ENCODE measurements at places on chromosomes 2 and 18.

GRCh38 chr2:42050010-42050702, 2.3 kb downstream of the PKDCC start:
- DNase-seq, result no peak

- no peak for DNase-seq
These were observed 10.2 kb downstream of the RNF103 start for GRCh38 chr2:86613515-86613914.

GRCh38 chr2:43361286-43361685, 134.9 kb upstream of the ZFP36L2 start:
- no peak for DNase-seq

DNA sequence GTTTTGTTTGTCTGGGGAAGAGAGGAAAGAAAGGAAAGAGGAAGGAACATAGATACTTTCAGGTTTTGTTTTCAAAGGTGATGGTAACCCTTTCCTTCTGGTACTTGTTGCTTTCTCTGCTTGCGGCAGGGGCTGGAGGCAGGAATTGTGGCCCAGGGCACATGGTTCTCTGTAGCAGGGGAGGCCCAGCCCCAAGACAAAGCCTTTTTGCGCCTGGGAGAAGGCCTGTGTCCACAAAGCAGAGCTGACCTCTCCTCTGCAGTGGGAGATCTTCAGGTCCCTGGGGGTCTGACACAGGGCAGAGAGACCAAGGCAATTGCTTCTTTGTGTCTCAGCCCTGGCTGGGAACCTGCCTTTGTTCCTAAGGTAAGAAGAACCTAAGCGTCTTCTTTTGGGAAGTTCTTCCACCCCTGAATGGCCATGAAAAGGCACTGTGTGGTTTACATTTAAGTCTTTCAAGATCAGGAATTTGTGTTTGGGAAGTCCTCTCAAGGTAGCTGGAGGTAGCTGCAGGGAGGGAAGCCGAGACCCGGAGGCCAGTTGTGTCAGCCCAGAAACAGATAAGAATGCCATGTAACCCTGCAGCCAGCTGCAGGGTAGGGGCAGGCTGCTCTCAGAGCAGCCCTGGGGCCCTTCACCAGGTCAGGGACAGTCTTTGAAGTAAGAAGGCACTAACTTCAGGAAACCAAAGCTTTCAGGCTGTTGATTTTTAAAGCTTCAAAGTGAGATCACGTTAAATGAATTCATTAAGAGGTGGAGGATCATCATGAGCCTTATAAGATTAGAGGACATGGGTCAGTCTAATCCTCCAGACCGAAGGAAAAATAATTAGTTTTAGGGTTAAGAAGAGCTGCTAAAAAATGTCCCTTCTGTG, 119.3 kb downstream of the STPG4 start:
- DNase-seq, result no peak

DNA sequence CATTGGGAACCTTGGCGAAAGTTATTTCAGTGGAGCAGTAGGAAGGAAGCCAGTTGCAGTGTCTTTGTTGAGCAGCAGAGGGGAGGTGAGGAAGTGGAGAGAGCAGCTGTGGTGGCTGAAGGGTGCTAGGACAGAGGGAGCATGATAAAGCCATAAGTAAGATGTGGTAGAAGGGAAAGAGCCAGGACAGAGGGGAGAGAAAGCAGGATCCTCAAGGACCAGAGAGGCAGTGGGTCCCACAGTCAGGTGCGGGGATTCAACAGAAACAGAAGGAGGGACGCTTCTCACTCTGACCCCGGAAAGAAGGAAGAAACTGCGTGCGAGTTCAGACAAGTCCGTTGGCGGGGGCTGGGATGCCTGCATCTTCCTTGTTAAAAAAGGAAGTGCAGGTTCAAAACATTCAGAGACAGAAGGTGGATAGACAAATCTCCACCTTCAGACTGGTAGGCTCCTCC, at the start of gene CXCR2:
Gene CXCR2, plus strand, starts transcription at position 403 of the 455 bp plus-strand sequence. CDS start 8,774 bp downstream, outside the sequence.
- DNase-seq, result no peak

DNA sequence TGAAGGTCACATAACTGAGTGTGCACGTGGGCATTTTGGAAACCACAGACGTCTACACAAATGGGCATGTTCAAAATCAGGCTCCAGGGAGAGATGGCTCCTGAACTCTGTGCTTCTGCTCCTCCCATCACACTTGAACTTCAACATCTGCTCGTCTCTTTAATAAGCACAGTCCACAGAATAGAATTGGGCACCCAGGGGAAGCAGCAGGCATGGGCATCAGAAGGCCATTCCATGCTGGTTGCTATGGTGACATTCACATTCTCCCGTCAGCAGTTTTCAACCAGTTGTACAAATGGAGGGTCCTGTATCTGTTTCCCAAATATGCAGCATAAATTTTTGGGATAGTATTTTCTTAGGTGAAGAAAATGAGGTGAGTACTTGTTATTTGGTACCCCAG, 183.7 kb upstream of the COPS8 start:
- no peak for DNase-seq

- no peak for DNase-seq
These were observed 23.7 kb upstream of the ROCK2 start for GRCh38 chr2:11368059-11368572.

GRCh38 chr2:237444071-237444470, 30.1 kb upstream of the COL6A3 start:
- DNase-seq, result no peak

GRCh38 chr2:179107737-179108136, 57.8 kb upstream of the CCDC141 start:
- DNase-seq, result no peak
